ENCODE measurements at places on chromosomes 11 and 22.

- no peak for DNase-seq
These were observed 3.5 kb upstream of the TPBGL start for GRCh38 chr11:75237050-75237449.

DNA sequence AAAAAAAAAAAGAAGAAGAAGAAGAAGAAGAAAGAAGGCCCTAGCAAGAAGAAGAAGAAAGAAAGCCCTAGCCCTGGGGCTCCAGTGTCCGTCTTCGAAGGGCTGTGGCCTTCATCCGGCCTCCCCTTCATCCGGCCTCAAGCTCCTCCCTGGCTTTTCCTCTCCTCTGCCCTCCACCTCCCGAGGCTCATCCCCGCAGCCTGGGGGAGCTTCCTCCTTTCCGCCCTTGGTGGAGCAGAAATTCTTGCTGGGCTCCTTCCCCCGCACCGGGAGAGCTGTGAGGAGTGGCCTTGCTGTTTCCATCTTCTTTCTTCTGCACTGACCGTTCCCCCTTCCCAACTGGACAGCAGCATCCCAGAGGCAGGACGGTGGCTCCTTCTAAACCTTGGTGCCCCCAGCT is 9.5 kb upstream of the LTO1 start:
- DNase-seq = no peak

DNA sequence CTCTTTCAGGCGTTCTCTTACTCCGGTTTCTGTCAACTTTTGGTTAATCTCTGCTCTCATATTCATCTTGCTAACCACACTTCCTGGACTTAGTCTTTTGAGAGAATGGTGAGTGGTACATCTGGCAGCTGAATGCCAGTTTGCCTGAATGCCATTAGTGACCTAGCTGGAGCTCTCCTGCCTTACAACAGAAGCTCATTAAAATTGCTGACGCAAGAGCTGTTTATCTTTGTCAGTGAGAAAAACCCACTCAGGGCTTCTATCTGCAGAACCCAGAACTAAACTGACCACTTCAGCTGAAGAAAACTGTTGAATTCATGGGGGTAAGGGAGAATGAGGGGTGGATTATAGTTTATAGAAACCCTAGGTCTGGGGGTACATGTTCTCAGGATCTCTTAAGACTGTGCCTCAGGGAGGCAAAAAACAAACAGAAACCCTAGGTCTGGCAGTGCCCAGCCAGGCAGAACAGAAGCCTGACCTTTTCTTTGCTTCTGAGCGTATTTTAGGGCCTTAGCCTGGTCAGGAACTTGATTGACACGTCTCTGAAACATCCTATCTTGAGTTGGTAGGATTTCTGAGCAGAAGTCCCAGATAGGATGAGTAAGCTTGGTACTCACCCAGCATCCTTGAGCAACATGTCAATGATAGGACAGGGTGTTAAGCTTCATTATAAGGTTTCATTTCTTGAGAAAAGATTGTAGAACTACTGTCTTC is 52.8 kb upstream of the YWHAH start:
- no peak for DNase-seq

DNA sequence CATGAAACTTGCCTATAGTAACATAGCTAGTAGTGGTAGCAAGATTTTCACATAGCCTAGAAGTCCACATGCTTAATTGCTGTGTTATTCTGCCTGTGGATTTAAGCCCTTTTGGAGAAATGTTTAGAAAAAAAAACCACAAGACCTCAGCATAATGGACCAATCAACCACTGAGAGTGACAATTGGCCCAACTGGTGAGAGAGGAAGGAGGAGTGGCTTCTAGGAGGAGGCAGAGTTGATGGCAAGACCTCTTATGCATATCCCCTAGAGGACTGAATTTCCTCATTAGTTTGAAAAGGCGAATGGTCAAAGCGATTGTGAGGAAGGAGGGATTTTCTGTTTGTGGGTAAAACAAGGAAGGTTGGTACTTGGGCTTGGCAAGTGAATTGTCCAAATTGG is 30.6 kb downstream of the NNMT start:
- DNase-seq = no peak

GRCh38 chr11:65579291-65579690 is 3.4 kb downstream of the EHBP1L1 start:
- no peak for DNase-seq

- DNase-seq = no peak
These were observed 178.1 kb downstream of the SOX6 start for GRCh38 chr11:16178273-16178672.

DNA sequence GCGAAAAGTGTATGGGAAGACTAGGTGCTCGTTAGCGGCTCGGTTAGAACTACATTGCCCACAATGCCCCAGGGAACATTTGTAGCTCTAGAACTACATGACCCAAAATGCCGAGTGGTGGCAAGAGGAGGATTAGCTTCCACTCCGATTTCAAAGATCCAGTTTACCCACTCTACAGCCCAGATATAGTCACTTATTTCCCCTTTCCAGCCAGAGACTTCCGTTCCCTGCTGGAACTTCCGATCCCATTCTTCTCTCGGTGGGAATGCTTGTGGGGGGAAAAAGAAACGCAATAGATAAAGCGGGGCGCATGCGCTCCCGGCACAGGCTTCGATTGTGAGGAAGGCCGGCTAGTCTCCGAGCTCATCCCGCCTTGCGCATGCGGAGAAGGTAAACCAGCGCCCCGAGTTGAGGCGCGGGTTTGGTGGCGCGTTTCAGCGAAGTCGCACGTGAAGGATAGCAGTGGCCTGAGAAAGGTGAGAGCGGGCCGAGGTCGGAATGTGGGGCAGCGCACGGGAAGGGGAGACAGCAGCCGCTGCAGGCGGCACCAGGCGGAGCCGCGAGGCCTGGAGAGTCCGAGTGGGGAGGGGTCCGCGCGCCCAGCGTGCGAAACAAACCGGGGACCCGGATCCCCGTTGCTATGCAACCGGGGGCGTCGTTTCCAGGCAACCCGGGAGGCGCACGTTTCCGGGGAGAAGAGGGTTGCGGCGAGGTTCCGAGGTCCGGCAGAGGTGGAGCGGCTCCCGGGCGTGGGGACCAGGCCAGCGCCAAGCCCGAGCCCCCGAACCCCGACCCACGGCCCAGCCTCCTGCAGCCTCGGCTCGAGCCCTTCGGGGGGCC is at the start of gene TMEM109:
TSS of gene TMEM109 (plus strand) at position 366 of the 840 bp plus-strand sequence. CDS start 5,536 bp downstream, outside the sequence.
- DNase-seq = peak; percentile 90

- peak; percentile 23 for DNase-seq
These were observed 99.4 kb upstream of the DRD2 start for GRCh38 chr11:113574586-113574985.

DNA sequence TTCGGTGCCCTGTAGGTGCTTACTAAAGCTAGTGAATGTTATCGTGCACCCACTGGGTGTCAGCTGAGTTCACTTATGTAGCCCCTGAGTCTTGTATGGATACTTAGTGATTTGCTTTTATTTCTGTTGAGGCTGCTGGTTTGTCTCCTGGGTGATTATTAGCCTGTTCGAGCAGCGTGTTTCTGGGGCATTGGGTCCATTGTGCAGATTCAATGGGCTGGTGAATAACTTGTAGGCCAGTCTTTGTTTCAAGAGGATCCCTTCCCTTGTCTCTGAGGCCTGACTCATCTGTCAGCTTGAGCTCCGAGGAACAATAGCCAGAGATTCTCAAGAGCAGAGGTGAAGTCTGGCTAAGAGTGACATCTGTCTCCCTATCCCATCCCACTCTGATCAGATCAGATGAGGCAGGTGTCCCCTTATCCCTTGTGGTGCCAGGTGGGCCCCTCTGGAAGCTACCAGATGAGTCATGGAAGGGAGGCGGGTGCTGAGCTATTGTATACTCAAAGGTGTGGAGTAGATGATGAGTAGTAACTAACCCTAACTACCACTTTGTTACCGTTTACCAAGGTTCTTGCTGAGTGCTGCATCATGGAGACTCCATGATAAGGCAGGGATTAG is 3.7 kb downstream of the MIAT start:
- no peak for DNase-seq

DNA sequence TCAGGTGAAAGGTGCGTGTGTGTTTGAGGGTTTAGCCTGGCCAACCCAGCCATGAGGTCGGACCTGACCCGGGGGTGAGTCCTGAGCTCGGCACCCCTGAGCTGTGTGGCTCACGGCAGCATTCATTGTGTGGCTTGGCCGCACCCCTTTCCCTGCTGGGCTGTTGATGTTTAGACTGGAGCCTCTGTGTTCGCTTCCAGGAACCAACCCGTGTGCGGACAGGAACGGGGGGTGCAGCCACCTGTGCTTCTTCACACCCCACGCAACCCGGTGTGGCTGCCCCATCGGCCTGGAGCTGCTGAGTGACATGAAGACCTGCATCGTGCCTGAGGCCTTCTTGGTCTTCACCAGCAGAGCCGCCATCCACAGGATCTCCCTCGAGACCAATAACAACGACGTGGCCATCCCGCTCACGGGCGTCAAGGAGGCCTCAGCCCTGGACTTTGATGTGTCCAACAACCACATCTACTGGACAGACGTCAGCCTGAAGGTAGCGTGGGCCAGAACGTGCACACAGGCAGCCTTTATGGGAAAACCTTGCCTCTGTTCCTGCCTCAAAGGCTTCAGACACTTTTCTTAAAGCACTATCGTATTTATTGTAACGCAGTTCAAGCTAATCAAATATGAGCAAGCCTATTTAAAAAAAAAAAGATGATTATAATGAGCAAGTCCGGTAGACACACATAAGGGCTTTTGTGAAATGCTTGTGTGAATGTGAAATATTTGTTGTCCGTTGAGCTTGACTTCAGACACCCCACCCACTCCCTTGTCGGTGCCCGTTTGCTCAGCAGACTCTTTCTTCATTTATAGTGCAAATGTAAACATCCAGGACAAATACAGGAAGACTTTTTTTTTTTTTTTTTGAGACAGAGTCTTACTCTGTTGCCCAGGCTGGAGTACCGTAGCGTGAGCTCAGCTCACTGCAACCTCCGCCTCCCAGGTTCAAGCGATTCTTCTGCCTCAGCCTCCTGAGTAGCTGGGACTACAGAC is 53.9 kb upstream of the PPP6R3 start:
- no peak for DNase-seq

DNA sequence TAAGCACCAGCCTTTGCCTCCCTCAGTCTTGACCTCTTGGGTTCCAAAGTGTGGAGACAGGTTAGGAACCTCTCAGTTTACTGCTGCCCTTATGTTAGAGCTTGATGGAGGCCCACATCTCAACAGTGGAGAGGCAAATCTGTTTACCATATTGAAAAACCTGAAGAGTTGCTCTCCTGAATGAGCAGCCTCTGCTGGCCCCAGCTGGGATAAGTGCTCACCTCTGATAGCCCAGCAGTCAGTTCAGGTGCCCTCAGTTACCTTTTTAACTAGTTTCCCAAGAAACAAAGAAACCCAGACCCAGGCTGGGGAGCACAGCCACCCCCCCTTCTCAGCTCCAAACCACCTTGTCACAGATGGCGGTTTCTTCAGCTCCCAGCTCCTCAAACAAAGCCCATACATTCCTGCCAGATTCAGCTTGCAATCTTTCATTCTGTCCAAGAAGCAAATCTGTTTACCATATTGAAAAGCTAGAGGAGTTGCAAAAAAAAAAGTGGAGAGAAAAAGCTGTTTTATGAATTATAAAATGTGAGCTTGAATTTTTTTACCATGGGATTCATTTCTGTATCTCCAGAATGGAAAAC is 57.2 kb downstream of the PPFIBP2 start:
- DNase-seq = no peak

GRCh38 chr11:44136176-44136945 is 40.9 kb downstream of the EXT2 start:
- DNase-seq = peak; percentile 48

DNA sequence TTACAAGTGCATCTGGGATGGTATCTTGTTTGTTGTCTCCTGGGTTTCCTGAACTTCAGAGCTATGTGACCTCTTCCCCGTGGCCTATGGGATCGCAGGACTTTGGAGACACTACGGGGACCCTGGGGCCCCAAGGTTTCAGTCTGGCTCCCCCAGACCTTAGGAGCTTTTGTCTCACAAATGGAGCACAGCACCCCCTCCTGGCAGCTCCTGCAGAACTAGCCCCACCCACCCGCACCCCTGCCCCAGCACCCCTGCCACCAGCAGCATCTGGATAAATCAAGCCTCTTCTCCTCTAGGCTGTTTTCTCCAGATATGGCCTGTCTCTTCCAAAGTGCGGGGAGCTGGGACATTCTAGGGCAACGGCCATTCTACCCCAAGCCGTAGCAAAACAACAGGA is 10.4 kb downstream of the RCOR2 start:
- DNase-seq = no peak

- DNase-seq = no peak
These were observed 14.9 kb downstream of the SERPIND1 start for GRCh38 chr22:20788627-20789344.

DNA sequence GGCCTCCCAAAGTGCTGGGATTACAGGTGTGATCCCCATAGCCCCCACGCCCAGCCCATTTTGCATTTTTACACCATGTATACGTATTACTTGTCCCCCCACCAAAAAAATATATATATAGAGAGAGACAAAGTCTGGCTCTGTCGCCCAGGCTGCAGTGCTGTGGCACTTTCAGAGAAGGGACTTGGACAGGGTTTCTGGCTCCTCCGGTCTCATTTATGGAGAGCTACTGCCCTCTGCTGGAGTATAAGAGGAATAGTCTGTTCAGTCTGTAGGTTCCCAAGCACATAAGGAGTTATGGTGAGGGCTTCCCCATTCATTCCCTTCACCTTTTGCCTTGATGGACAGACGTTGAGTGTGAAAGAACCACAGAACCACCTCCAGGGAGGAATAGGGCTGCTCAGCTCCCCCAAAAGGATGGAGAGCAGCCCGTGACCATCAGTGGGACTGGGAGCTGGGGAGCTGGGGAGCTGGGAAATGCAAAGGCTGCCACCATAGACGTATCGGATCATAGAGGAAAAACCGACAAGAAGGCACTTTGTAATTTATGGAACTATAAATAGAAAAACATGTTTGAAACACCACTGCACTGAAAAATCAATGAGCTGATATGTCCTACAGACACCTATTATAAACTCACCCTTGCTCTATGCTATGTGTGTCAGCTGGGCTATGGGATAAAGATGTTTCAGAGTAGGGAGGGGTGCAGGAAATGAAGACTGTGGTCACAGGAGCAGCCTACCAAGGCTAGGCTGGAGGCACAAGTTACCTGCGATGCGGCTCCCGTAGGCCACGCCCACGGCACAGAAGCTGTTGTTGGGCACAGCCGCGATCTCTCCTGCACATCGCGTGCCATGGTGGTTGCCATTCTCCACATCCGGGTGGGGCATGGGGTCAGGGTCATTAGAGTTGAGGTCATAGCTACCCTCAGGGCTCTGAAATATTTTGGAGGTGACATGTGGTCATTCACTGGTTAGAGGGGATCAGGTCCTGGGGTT is 5.2 kb downstream of the PCSK7 start:
- peak; percentile 81 for DNase-seq

DNA sequence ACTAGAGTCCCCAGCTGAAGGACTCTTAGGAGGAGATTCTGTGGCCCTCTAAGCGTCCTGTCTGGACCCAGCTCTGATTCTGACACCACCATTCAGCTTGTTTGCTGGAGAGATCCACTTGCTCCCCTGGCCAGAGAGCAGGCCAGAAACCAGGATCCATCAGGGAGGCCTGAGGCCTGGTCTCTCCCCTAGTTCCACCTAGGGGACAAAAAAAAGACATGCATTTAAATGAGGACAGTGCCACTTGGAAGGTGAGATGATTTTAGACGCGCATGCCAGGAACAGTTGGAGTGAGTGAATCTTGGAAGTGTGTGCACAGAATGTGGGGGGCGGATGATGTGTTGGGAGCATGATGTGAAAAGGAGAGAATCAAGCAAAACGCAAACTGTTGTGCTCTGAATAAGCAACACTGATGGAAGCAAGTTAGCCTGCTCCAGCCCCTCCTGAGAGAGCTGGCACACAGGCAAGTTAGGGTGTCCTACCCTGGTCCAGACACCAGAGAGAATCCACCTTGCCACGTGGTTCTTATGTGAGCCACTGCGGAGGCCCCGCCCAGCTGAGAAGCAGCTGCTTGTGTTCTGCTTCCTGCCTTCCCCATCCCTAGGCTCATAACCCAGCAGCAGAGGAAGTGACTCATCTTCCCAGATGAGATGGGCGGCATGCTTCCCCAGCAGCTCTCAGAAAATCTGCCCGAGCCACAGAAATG is 8.0 kb upstream of the SLCO2B1 start:
- peak; percentile 94 for DNase-seq
